Activated T-helper 1 cell treated with Interleukin-2 at 50 U/mL for 16 hours (primary cell): ENCODE measurements at places on chromosomes 12 and 14.

DNA sequence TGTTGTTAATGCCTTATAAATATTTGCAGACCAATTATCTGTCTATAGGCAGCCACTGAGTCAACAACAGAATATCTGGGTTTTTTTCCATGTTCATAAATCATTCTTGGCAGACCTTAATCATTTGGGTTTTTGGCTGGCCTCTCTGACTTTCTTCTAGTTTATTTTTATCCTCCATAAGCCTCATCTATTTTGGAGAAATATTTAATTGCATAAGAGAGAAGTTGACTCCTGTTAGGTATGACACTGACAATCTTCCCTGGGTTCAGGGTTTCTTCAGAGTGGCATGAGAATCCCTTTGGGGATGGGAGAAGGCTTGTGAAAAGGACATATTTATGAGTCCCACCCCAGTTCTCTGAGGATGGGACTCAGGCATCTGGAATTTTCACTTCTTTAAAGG lies 299.8 kb downstream of the NRXN3 start:
- DNase-seq = no peak

DNA sequence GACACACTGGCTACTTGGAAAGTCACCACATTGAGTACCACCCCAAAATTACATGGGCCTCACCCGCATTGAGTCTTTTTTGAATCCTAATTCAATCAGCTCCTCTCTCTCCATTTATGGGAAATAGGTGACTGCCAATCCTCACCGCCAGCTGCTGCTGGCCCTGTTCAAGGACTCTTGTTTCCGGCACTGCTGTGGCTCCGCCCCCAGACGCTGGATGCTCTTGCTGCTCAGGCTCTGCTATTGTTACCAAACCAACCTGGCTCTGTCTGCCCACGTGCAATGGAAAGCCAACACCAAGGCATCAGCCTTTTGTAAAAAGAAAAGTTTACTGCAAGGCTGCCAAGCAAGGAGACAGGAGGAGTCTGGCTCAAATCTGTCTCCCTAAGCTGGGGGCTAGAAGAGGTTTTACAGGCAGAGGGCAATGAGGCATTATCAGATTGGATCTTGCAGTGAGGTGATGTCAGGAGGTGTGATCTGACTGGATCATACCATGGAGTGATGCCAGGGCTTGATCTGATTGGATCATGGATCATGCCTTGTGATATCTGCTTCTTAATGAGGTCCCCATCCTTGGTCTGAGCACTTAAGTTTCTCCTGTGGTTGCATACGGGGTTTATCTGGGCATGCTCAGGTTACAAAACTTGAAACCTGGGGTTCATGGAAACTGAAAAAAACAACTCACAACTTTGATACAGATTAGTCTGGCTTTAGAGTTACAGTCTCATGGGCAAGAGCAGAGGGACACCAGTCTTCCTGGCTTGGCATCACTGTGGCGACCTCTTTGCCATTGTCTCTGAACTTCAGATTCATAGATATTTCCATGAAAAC lies 117.1 kb upstream of the SLC35F4 start:
- DNase-seq = no peak

DNA sequence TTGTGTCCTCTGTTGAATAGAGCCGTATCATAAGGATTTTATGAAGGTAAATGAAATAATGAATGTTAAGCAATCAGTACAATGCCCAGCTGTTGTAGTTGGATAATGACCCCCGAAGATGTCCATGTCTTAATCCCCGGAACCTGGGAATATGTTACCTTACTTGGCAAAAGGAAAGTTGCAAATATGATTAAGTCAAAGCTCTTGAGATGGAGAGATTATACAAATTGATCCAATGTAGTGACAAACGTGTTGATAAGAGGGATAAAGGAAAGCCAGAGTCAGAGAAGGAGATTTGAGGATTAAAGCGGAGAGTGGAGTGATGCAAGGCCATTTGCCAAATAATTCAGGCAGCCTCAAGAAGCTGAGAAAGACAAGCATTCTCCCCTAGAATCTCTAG lies 19.2 kb upstream of the MGAT4C start:
- DNase-seq = no peak

- DNase-seq = peak; percentile 51
Measured at GRCh38 chr12:44847888-44848702, 28.0 kb downstream of the NELL2 start.

DNA sequence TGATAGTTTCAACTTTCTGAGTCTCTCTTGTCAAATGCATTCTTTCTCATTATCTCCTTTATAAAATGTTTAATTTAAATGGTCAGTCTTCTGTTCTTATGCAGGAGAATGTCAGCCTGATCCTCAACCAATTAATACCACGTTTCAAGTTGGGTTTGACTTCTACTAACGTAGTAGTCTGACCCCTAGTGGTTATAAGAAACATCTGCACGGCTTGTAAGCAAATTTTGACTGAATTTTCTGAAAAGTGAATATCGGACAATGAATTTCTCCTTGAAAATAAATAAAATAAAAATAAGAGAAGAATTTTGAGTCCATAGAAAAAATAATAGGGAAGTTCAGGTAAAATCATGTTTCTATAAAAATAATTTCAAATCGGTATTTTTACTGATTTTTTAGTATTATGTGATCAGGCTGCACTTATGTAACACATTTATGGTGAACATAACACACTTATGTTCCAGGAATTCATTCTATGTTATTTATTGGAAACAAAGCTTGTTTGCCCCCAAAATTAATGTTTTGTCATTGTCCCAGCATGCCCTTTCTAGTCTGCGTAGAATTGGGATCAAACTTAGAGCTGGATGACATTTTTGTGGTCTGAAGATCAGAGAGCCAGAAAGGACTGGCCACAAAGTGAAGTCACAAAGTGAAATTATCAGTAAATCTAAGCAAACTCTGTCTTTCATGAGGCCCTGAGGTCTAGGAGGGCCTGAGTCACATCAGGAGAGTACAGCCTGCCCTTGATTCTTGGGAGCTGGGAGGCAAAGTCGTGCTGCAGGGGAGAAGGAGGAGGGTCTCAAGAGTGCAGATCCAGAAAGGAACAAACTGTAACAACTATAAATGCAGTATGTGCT lies 101.2 kb upstream of the STXBP6 start:
- no peak for DNase-seq

GRCh38 chr12:127600211-127600610 lies 666.8 kb upstream of the TMEM132C start:
- no peak for DNase-seq

DNA sequence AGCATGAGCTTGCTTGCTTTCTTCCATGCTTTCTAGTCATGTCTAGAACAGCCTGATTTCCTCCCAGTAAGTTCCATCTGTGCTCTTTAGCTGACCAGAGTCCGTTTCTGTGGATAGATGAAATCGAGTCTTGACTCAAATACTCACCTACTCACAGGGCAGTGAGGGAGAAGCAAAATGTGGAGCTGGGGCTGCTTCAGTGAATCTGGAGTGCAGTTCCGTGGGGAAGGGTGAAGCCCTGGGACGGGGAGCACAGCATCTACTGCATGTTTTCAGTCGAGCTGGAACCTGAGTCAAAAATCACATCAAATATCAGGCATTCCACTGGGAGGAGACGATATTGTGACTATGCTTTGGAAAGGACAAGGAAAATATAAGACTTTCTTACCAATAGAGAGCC lies 70.3 kb upstream of the PRMT8 start:
- DNase-seq = no peak

DNA sequence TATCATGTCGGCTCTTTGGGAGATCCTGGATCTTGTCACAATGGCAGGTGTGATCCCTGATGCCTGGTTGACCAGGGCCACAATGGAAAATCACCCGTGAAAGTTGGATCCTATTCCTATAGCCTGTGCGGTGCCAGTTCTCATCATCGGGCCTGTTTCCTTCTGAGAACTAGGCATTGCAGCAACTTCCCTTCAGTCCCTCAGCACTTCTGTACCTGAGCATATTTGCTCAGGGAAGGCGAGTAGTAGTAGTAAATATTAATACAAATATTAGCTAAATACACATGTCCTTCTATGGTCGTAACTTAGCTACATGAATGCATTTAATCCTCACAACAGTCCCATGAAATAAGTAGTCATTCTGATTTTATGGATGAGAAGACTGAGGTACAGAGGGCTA lies 22.1 kb upstream of the TAMALIN start:
- no peak for DNase-seq

DNA sequence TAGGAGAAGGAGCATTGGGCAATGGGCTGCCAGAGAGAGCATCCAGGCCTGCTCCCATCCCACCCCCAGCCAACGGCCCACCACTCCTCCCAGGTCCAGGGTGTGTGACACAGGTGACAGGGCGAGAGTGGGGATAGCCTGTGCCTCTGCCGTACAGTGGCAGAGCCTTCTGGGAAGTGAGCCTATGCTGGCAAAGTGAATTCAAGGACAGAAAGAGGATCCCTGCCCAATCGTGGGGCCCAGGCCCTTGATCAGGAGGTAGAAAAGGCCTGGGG lies 553 bp upstream of the KRT79 start:
- no peak for DNase-seq

DNA sequence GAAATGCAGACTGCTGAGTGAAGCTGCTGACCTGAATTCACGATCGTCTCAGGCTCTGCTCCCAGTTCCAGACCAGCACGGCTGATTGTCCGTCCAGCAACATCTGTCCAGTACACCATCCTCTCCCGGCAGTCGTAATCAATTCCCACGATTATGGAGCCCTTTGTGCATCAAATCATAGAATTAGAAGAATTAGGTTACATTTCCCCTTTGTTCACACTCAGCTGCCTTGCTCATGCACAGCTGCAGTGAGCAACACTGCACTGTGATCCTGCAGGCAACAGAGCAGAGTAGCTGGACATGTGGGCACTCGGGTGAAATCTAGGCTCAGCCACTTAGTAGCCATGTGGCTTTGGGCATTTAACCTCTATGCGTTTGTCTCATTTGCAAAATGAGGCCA lies 22.2 kb downstream of the RTRAF start:
- DNase-seq = no peak

DNA sequence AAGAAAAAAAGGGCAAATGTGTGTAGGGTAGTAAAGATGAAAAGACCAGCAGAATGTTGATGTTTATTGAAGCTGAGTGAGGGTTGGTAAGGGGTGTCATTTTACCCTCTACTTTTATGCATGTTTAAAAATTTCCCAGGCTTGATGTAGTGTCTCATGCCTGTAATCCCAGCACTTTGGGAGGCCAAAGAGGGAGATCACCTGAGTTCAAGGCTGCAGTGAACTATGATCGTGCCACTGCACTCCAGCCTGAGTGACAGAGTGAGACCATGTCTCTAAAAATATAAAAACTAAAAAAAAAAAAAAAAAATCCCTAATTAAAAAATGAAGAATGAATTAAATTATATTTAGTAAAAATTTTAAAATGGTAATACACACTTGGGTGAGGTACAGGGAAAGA lies 8.5 kb downstream of the SEL1L start:
- no peak for DNase-seq

DNA sequence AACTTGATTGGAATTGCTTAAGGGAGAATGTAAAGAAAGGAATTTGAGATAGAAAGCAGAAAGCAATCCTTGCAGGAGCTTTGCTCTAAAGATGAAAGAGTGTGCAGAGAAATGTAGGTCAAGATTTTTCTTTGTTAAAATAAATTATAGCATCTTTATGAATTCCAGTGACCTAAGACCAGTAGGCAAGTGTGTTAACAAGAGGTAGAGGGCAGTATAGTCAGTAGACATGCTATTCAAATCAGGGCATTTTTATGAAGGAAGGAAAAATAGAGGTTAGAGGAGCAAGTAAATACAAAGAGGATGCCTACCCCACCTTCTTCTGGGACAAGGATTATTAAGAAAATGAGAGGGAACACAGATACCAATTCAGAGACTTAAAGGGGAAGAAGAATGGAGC lies 148.5 kb downstream of the PLCZ1 start:
- DNase-seq = no peak

DNA sequence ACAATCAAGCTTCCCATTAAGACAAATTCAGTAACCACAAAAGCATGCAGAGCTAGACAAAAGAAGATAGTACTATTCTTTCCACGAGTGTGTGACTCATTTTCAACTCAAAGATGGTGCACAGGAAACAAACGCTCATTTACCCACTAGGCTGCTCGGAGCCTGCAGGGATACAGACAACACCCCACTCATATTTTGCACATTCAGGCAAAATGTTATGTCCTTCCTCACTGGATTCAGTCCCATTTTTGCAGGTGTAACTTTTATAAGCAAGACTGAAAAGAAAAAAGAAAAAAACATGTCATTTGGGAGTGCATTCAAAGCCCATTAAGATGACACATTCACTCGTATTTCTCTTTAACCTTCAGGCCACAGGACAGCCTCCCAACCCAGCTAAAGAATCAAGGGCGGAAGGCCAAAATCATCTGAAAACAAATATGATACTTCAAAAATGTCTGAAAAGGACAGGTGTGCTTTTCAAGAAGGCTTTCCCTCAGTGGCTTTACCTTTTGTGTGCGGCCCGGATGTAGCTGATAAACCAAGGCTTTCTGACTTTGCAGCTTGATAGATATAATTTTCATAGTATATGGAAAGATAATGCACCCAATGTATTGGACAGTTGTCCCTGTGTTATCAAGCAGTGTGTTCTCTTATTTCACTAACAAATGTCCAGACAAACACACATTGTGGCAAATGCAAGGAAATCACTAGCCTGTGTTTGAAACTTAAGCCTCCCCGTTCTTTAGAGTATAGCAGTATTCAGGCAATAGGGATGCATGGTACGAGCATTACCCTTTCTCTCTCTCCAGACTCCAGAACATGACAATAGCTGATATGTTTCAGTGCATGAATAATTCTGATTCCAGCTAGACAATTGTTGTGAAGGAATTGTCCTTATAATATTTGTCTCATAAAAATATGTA lies 147.8 kb upstream of the KRR1 start:
- no peak for DNase-seq

DNA sequence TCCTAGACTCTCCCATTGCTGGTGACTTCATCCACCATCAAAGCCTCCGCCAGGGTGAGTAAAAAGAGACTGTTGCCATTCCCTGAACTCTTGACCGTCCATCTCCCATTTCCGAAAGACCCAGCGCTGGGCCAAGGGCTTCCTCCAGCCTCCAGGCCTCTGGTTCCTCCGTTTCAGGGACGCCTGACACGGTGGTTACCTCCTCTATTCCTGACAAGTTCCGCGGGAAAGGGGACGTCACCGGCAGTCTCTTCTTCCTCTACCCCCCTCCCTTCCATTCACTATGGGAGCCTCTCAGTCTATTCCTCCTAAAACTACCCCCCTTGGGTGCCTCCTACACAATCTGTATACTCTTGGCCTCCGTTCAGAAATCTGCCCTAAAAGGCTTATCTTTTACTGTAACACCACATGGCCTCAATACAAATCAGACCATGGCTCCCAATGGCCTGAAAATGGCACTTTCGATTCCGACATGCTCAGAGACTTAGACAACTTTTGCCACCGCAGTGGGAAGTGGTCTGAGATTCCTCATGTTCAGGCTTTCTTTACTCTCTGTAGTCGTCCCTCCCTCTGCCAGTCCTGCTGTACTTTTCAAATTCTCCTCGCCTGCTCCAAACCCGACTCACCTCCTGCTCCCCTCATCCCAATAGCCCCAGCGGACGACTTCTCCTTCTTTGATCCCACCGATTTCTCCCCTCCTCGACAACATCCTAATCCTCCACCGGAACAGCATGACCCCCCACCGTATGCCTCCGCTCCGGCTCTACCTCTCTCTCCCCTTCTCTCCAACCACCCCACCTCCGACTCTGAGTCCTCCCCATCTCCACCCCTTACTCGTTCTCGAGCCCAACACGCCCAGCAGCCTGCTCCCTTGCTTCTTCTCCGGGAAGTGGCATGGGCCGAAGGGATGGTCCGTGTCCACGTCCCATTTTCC lies 70.4 kb downstream of the MOK start:
- no peak for DNase-seq

- peak; percentile 75 for DNase-seq
Measured at GRCh38 chr14:104932676-104933631, 8.3 kb downstream of the PLD4 start.

- DNase-seq = no peak
Measured at GRCh38 chr12:56271031-56271430, 4.3 kb downstream of the COQ10A start.

- DNase-seq = no peak
Measured at GRCh38 chr14:24068711-24069410, 2.5 kb upstream of the CPNE6 start.
